Keratinocyte (primary cell): ENCODE measurements at places on chromosomes 13 and 19. TPM values are rescaled to one million over a fixed set of nuclear protein-coding genes. Genes with fewer than 3 reads are reported as not detected.

DNA sequence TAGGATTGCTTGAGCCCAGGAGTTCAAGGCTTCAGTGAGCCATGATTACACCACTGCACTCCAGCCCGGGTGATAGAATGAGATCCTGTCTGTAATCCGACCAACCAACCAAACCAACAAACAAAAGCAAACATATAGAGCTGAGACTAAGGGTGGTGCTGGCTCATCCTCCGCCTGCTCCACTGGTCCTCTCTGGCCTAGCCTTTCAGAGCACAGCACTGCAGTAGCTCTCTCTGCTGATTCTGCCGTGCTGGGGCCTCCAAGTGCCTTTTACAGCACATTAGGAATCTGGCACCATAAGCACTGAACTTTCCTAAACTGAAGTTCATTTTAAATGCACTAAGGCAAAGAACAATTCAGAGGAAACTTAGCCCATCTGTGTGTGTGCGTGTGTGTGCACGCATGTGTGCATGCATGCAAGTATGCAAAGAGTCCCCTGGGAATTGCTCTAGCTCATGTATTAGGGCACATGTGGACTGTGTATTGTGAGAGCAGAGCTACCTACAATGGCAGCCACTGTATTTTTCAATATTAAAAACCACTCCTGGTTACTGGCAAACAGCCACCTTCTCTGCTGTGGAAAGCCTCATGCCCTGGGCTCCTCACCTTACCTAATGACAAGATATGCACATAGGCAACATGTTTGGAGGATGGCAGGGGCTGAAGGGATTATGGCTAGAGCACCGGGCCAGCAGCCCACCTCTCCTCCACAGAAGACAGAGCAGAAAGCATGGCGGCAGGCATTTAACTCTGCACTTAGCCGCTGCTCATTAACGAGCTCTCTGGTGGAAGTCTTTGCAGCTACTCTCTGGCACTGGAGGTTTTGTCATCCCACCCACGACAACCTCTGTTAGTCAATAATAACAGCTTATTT is 223.1 kb upstream of the TSHZ3 start:
- DNase-seq, result no peak
- no peaks in the 10 kb centered on the region for H3K27me3 ChIP-seq
- H3K27ac ChIP-seq, result no peak overlapping the region
- no peak overlapping the region for H3K4me3 ChIP-seq
- no peaks in the 10 kb centered on the region for H3K36me3 ChIP-seq

DNA sequence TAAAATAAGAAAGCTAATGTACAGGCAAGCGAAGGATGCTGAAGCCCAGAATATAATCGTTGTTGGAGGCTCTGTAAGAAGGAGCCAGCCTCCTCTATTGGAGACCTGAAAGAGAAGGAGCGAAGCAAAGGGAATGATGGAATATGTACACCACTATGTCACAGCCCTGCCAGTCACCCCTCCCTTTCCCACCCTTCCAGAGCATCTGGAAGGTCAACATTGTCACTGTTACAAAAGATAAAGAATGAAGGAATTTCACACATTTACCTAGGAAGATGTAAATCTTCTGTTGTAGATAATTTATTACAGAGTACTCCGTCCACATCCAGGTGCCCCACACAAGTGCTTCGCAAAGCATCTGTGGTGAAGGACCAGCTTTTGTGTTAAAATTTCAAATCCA is 39.7 kb upstream of the SACS start:
- no peak overlapping the region for H3K27ac ChIP-seq
- DNase-seq, result no peak
- no peaks in the 10 kb centered on the region for H3K4me1 ChIP-seq
- H3K36me3 ChIP-seq, result no peaks in the 10 kb centered on the region

- no peak overlapping the region for H3K4me3 ChIP-seq
- no peak overlapping the region for H3K27ac ChIP-seq
- no peak for DNase-seq
- peaks cover 6% of the 10 kb centered on the region for H3K27me3 ChIP-seq
- no peaks in the 10 kb centered on the region for H3K36me3 ChIP-seq
- H3K4me1 ChIP-seq, result no peaks in the 10 kb centered on the region
Observed at GRCh38 chr13:113086991-113087922, 18.3 kb upstream of the F7 start.

GRCh38 chr19:36573895-36574720 is 1.0 kb upstream of the ZNF529 start:
- peak overlapping the region; percentile 90 for H3K27ac ChIP-seq
- H3K4me1 ChIP-seq, result peaks cover 4% of the 10 kb centered on the region
- peaks cover 10% of the 10 kb centered on the region for H3K36me3 ChIP-seq
- DNase-seq, result no peak

The CAPN12 gene
- polyA plus RNA-seq, result 5.6 to 20.4 TPM (median 6.0 TPM) in 3 replicates

The IPO5 gene
- polyA plus RNA-seq, result 88.1 to 130 TPM (median 115 TPM) in 3 replicates

The RAB3A gene
- polyA plus RNA-seq, result 0.30 to 0.92 TPM (median 0.56 TPM) in 3 replicates

DNA sequence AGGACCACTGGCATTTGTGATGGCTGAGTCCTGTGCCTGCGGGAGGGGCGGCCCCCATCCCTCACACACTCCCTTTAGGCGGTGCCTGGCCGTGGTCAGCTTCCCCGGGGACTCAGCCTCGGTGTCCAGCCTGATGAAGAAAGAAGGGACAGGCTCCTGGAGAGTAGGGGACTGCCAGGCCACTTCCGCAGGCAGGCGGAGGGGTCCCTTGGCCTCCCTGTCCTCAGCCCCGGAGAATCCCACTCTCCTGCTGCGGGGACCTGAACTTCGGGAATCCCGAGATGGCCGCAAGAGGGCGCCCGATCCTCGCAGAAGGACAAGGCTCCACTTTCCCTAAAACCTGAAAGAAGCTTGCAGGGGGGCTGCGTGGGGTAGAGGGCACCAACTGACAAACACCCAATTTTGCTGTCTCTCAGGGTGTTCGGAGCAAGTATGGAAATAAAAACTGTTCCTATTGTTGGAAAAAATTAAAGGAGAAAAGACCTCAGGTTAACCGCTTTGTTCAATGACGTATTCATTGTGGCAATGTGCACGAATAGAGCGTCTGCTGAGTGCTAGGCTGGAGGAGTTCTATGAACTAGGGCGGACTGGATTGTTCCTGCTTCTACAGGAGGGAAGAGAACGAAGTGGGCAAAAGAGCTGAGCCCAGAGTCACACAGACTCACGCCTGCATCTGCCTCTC is 297.3 kb downstream of the ZNF536 start:
- H3K27me3 ChIP-seq, result peaks cover 8% of the 10 kb centered on the region
- no peak for DNase-seq
- no peaks in the 10 kb centered on the region for H3K36me3 ChIP-seq
- no peak overlapping the region for H3K27ac ChIP-seq
- H3K4me3 ChIP-seq, result no peak overlapping the region
- no peaks in the 10 kb centered on the region for H3K4me1 ChIP-seq

The GPC5 gene
- polyA plus RNA-seq, result 0.10 to 0.17 TPM (median 0.10 TPM) in 3 replicates

The FSD1 gene
- polyA plus RNA-seq, result 0.35 to 1.8 TPM (median 0.49 TPM) in 3 replicates

GRCh38 chr13:43240278-43240677 is 216.9 kb downstream of the DNAJC15 start:
- H3K4me3 ChIP-seq, result no peak overlapping the region
- H3K36me3 ChIP-seq, result no peaks in the 10 kb centered on the region
- DNase-seq, result no peak
- H3K27ac ChIP-seq, result no peak overlapping the region
- peaks cover 7% of the 10 kb centered on the region for H3K4me1 ChIP-seq
- no peaks in the 10 kb centered on the region for H3K27me3 ChIP-seq

DNA sequence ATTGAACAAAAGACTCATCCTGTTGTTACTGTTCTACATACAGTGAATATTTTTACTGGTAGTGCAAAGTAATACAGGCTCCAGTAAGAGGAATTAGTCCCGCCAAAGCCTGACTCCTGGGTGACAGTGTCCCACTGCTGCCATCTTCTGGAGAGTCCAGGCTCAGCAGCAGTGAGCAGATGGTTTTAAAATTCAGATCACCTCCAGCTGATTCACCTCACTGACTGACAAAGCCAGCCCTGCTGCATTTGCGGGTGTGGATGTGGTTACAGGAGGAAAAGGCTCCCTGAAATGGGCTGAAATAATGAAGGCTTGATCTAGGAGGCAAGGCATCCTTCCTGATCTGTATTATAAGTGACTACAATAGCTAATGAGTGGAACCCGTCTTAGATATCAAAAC is 18.3 kb downstream of the PABPC3 start:
- peak; percentile 40 for DNase-seq
- H3K27me3 ChIP-seq, result peaks cover 4% of the 10 kb centered on the region
- no peaks in the 10 kb centered on the region for H3K36me3 ChIP-seq
- H3K4me3 ChIP-seq, result no peak overlapping the region
- peaks cover 15% of the 10 kb centered on the region for H3K4me1 ChIP-seq

The OLFM2 gene
- 5.3 to 25.2 TPM (median 7.5 TPM) in 3 replicates for polyA plus RNA-seq

- H3K4me3 ChIP-seq, result no peak overlapping the region
- no peaks in the 10 kb centered on the region for H3K27me3 ChIP-seq
- DNase-seq, result no peak
- H3K36me3 ChIP-seq, result no peaks in the 10 kb centered on the region
- no peak overlapping the region for H3K27ac ChIP-seq
Observed at GRCh38 chr13:102392481-102393209, 9.2 kb downstream of the FGF14 start.

DNA sequence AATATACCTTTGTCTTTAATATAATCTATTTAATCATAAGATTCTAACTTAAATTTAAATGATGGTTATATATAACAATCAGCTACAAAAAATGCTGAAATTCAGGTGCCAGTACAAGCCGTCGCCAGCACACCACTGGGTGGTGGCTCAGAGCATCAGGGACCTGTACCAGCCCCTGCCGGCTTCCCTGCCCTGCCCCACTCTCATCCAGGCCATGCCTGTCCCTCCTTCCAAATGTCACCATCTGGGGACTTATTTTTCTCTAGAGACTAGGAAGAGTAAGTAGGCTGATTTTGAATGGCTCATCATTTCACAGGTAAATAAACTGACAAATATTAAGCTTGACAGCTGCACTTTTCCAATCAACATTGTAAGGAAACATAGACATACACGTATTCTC is 1.6 kb downstream of the METTL21C start:
- no peak overlapping the region for H3K4me3 ChIP-seq
- no peaks in the 10 kb centered on the region for H3K36me3 ChIP-seq
- H3K27ac ChIP-seq, result no peak overlapping the region
- H3K27me3 ChIP-seq, result peaks cover 14% of the 10 kb centered on the region
- H3K4me1 ChIP-seq, result no peaks in the 10 kb centered on the region

- H3K4me3 ChIP-seq, result no peak overlapping the region
- peaks cover 41% of the 10 kb centered on the region for H3K27me3 ChIP-seq
- no peaks in the 10 kb centered on the region for H3K36me3 ChIP-seq
- DNase-seq, result no peak
- no peak overlapping the region for H3K27ac ChIP-seq
- no peaks in the 10 kb centered on the region for H3K4me1 ChIP-seq
Observed at GRCh38 chr19:3721131-3721886, 13.1 kb downstream of the TJP3 start.

The OR10H2 gene
- not detected in 3 replicates for polyA plus RNA-seq

The TEAD2 gene
- polyA plus RNA-seq, result 6.4 to 13.6 TPM (median 8.9 TPM) in 3 replicates

- DNase-seq, result no peak
- no peaks in the 10 kb centered on the region for H3K27me3 ChIP-seq
- H3K4me1 ChIP-seq, result peaks cover 9% of the 10 kb centered on the region
- H3K36me3 ChIP-seq, result no peaks in the 10 kb centered on the region
- no peak overlapping the region for H3K4me3 ChIP-seq
Observed at GRCh38 chr13:24056616-24057137, 103.8 kb upstream of the SPATA13 start.

The ESD gene
- polyA plus RNA-seq, result 125 to 181 TPM (median 137 TPM) in 3 replicates

- no peaks in the 10 kb centered on the region for H3K4me1 ChIP-seq
- no peak overlapping the region for H3K4me3 ChIP-seq
- H3K27me3 ChIP-seq, result no peaks in the 10 kb centered on the region
- H3K36me3 ChIP-seq, result peaks cover 15% of the 10 kb centered on the region
- H3K27ac ChIP-seq, result no peak overlapping the region
- DNase-seq, result no peak
Observed at GRCh38 chr19:36748431-36749275, 24.0 kb downstream of the ZNF850 start.

The NCAN gene
- not detected in 3 replicates for polyA plus RNA-seq

DNA sequence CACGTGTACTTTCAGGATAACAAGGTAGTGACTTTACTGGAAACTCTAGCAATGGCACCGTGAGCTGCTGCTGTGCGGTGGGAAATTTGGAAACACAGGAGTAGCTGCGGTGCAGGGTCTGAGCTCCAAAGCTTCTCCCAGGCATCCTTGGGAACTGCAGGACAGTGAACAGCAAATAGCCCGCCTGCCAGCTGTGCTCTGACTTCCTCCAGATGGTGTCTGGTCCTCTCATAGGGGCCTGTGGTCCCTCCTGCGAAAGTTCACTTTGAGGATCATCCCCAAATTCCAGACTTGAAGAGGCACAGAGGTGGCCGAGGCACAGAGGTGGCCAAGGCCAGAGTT is 287.3 kb upstream of the MAB21L1 start:
- no peak for DNase-seq
- no peak overlapping the region for H3K27ac ChIP-seq
- no peaks in the 10 kb centered on the region for H3K36me3 ChIP-seq
- no peaks in the 10 kb centered on the region for H3K4me1 ChIP-seq
- no peak overlapping the region for H3K4me3 ChIP-seq

GRCh38 chr13:76872675-76873074 is 13.5 kb downstream of the KCTD12 start:
- no peak overlapping the region for H3K4me3 ChIP-seq
- H3K4me1 ChIP-seq, result no peaks in the 10 kb centered on the region
- no peaks in the 10 kb centered on the region for H3K27me3 ChIP-seq
- no peak overlapping the region for H3K27ac ChIP-seq
- DNase-seq, result no peak
